Skin of body (tissue), 3 donors: ENCODE measurements at places on chromosomes 6 and 20.

DNA sequence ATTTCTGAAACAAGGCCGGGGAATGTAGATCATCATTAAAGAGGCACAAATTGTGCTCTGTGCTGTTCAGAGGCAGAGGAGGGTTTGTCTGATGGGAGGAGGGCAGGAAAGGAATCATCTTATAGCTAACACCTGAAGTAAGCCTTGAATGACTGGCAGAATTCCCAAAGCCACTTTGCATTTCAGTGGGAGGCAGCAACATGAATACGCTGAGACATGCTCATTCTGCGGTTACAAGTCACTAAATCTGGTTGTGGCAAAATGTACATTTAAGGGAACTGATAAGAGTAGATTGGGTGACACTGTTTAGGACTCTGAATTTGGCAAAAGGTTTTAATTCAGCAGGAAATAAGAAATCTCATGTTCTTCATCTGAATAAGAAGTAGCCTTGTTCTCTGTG lies 4.4 kb upstream of the COL19A1 start:
- no peak for DNase-seq

DNA sequence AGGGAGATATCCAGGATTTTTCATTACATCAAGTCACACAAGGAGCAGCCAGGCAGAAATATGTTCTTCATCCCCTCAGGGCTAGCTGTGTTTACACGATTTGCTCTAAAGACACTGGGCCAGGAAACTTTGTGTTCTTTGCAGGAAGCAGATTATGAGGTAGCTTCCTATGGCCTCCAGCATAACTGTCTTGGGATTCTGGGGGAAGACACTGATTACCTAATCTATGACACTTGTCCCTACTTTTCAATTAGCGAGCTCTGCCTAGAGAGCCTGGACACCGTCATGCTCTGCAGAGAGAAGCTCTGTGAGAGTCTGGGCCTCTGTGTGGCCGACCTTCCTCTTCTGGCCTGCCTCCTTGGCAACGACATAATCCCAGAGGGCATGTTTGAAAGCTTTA lies 11.2 kb downstream of the FAM120B start:
- no peak for DNase-seq

- DNase-seq: no peak
Measured at GRCh38 chr20:26163890-26164289, 467.2 kb upstream of the ZNF337 start.

DNA sequence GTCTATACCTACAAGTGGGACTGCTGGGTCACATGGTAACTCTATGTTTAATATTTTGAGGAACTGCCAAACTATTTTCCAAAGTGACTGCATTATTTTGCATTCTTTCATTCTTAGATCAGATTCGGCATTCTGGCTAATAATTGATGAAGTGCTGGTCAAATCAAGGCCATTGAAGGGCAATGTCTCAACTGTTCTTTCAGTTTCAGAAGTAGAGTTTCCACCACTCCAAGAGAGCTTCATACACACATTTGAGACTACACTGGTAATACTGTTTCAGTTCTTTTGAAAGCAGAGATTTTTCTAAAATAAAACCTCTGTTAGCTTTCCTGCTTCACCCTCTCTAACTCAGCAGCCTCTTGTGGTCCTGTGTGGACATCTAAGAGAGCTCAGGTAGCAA lies 154.5 kb downstream of the CFAP61 start:
- DNase-seq: no peak

- DNase-seq: peak; percentile 63
Measured at GRCh38 chr6:15317934-15318902, 72.3 kb downstream of the JARID2 start.

GRCh38 chr6:53441035-53441493 lies 92.3 kb upstream of the ELOVL5 start:
- no peak for DNase-seq

GRCh38 chr6:158068893-158069799 lies 87.5 kb downstream of the SYNJ2 start:
- DNase-seq: no peak

DNA sequence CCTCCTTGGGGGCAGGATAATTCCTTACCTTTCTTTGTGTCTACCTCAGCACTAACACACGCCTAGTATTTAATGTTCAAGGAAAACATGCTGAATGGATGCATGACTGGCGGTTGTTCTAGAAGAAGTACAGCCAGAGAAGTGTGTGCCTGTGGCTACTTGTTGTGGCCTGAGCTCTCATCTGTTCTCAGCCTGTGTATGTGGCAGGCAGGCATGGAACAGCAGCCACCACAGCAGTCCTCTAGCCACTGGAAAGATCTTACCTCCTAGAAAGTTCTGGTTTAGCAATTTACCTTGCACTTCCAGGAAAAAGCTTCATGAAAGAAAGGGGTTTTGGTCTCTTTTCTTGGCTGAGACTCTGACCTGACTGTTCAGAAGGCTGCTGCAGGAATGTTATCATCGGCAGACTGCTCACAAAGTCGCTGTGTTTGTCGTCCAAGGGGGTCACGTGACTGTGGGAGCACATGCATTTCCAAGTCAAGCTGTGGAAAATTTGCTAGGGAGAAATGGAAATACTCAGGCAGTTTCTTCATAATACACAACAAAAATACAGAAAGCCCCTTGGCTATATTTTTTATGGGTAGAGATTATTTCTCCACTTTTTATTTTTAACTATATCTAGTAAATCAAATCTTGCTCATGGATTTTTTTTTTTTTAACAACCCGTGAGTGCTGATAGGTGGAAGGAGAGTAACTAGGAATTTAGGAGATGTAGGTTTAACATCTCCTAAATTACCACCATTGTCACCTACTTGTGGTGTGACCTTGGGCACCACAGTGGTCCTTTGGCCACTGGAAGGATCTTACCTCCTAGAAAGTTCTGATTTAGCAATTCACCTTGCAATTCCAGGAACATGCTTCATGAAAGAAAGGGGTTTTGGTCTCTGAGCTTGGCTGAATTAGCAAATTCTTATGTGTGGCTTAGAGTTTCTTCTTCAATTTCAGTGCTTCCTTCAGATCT lies 110.8 kb upstream of the GPR6 start:
- DNase-seq: peak; percentile 64

DNA sequence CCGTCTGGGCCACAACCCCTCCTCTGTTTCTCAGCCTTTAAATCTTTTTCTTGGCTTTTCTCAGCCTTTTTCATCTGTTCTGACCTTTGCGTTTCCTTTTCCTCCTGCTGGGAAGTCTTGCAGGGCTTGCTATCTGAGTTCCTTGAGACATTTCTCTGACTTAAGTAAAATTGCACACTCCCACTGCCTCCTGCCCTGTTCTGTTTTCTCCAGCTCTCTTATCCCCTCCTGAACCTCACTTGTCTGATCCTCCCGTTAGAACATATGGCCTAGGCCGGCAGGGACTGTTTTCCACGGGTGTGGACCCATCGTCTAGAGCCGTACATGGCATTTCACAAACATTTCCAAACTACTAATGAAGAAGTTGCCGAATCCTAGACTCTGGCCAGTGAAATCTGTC lies 63.0 kb downstream of the ARID1B start:
- no peak for DNase-seq

GRCh38 chr6:106739387-106739786 lies 110.0 kb downstream of the QRSL1 start:
- DNase-seq: no peak

- DNase-seq: no peak
Measured at GRCh38 chr6:40634429-40634828, 47.3 kb upstream of the LRFN2 start.

DNA sequence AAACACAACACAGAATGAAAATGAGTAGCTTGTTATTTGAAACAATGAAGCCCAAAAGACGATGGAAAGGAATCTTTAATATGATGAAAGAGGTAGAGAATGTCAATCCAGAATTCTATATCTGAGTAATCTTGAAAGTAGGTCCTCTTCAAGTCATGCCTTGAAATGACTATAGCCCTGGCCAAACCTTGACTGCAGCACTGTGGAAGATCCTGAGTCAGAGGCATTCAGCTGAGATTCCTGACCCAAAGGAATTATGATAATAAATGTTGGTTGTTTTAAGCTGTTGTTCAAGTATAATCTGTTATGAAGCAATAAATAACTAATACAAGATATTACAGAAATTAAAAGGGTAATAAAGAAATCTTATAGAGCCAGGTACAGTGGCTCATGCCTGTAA lies 64.8 kb downstream of the IBTK start:
- no peak for DNase-seq

GRCh38 chr6:154232013-154232910 lies 124.3 kb downstream of the IPCEF1 start:
- DNase-seq: no peak

GRCh38 chr20:38685853-38686473 lies 38.3 kb upstream of the SLC32A1 start:
- DNase-seq: no peak

DNA sequence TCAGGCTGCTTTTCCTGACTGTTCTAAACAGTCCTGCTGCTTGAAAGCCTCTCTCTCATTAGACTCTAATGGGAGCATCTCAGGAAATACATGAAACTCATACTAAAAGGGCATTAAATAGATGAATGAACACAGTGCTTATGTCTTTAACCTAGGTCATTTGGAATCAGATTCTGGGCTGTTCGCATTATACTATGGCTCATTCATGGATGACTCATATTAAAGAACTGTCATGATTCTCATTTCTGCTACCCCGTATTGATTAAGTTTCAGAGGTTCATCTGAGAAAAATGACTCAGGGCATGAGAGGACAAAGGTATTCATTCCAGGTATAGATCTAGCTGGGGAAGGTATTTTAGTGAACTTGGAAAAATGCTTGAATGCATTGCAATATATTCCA lies 335.5 kb downstream of the GJA1 start:
- no peak for DNase-seq

- DNase-seq: no peak
Measured at GRCh38 chr6:7292596-7293255, 20.3 kb downstream of the SSR1 start.

GRCh38 chr6:149139782-149140136 lies 177.8 kb upstream of the TAB2 start:
- DNase-seq: no peak

DNA sequence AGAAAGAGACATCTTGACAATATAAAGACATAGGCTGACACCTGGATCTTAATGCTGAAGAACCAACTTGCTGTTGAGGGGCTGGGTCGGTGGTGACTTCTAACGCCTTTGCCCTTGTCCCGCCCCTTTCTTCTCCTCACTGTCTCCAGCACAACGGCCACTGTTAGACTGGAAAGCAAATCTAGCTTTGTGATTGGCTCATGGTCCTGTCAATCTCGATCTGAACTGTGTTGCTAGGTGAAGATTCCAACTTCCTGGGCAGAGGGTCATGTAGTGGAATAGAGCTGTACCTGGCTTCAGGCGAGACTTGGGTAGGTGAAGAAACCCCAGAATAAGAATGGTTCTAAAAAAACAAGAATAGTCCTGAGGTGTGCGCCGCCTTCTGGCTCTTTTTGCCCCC lies at the start of gene PGK2:
Gene PGK2 (minus strand): TSS at position 110 of the 400 bp plus-strand sequence. CDS start 98 bp downstream, at position 12.
- no peak for DNase-seq

DNA sequence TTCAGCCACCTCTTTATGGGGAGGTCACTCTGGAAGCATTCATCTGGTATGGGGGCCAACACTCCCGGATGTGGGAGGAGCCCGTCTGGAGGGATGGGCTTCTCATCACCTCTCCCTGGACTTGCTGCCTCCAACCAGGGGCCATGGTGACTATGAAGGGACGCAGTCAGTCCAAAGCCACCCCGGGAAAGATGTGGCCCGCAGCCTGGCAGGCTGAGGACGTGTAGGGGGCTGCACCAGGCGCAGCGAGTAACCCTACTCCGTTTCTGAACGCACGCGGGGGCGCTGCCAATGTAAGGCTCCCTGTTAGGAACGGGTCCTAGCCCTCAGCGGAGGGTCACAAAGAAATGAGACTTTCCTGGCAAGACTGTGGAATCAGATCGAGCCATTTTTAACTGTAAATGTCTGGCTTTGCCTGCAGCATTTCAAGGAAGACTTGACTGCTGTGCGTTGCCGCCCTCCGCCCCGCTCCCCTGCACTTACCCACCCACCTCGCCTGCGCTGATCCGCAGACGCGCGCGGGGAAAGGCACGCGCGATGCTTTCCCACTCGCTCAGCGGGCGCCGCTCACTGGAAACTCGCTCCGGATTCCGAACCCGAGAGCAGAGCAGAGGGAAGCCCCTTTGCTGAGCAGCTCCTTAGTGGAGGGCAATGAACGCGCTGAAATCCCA lies 55.1 kb downstream of the IL20RA start:
- no peak for DNase-seq

DNA sequence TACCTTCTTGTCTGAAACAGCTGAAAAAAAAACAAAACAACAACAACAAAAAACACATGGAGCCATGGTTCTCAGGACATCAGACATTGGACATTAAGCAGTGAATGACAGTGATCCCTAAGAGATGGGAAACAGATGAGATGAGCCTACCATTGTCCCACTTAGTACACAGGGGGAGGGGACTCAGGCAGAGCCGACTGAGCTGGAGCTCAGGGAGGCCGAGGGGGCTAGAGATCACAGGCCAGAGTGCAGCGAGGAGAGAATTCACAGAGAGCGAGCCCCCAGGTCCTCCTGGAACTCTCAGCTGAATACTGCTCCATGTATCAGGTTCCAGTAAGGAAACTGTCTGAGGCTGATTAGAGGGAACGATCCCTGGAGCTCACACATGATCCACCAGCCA lies 134.6 kb downstream of the GRM4 start:
- DNase-seq: no peak

- DNase-seq: no peak
Measured at GRCh38 chr6:47306887-47307286, 2.8 kb downstream of the TNFRSF21 start.

GRCh38 chr20:51396365-51396909 lies 146.1 kb downstream of the NFATC2 start:
- no peak for DNase-seq

GRCh38 chr20:46230801-46231282 lies 77.5 kb downstream of the CDH22 start:
- DNase-seq: no peak

DNA sequence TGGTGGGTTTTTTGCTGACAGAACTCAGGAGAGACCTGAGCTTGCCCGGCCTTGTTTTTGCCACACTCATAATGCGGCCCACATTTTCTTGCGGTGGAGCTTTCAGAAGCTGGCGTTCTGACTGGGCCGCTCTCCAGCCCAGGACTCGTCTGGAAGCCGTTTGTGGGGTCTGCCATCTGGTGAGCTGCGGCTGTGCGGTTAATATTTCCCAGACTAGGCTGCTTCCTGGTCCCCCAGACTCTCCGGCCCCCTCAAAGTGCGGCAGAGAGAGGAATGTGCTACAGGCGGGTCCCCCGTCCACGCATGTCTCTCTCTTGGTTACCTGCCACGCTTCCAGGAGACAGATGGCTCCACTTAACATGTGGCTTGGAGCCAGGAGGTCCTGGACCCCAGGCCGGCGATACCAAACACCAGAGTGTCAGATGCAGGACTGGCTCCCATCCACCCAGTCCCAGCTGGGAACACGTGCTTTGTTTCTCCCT lies 128.9 kb upstream of the PMEPA1 start:
- DNase-seq: peak; percentile 36

GRCh38 chr20:57774951-57775350 lies 65.1 kb upstream of the PMEPA1 start:
- DNase-seq: no peak

DNA sequence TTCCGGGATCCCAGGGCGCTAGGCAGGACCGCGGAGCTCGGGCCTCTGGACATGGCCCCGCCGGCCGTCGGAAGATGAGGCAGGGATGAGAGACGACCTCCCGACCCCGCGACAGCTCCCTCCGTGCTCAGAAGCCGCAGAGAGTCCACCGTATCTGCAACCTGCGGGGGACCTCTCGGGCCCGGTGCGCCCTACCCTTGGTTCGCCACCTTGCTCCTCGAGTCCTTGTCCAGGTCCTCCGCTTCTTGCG lies 301 bp downstream of the PPP1R3D start:
- DNase-seq: no peak

- DNase-seq: peak; percentile 84
Measured at GRCh38 chr6:22612236-22612635, 42.9 kb downstream of the HDGFL1 start.

GRCh38 chr6:16344756-16345155 lies 106.4 kb downstream of the GMPR start:
- DNase-seq: peak; percentile 47
